ENCODE measurements at places on chromosomes 12 and 14.

DNA sequence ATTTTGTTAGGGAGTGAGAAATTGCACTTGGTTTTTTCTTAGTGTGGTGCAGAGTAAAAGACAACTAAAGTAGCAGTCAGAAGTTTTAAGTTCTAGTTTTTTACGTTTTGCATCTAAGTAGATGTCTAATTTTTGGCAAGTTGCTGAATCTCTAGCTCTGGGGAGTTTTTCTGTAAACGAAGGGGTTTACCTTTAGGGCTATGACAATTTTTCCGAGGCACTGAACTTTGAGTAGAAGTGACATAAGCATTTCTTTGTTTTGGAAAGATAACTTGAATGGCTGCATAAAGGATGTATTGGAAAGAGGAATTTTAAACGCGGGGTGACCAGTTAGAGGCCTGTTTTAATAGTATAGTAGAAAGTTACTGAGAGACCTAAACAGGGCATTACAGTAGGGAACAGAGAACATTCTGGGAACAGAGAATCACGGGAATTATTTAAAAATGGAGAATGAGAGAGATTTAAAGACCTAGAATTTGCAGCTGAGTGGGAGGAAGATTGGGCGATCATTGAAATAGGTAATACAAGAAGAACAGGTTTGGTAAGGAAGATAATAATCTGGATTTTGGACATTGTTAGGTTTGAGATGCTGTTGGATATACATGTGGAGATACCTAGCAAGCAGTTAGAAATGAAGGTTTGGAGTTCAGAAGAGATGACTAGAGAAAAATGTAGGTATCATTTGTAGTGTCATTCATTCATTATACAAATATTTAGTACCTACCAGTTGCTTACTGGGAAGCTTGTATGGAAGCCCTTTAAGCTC, 1.2 kb downstream of the ZNF410 start:
- no peak for DNase-seq

DNA sequence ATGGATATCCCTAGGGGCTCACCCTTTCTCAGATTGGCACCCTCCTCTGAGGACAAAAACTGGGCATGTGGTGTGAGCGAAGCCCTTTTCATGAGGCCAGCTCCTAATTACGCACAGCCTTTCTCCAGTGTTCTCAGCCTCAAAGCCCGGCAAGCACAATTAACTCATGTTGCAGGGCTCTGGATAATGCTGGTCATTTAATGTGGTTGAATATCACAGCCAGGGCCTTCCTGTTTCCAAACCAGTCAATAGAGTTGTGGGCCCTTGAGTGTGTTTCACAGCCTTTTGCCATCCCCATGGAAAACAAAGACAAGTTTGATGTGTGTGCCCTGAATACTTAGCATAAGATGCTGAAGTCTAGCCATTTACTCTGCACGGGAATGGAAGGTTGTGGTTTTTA, 114.2 kb upstream of the ARHGAP5 start:
- no peak for DNase-seq

DNA sequence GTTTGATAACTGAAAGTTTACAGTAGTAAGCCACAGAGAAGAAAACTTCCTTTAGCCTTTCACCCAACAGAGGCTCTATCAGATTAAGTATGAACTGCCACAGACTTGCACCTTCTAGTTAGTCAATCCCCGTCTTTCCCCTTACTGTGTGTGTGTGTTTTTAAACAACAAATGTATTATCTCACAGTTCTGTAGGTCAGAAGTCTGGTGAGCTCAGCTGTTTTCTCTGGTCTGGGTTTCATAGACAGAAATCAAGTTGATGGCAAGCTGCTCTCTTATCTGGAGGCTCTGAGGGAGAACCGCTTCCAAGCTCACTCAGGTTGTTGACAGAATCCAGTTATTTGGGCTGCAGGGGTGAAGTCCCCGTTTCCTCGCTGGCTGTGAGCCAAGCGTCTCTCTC, 320.5 kb downstream of the PRKD1 start:
- DNase-seq = no peak

DNA sequence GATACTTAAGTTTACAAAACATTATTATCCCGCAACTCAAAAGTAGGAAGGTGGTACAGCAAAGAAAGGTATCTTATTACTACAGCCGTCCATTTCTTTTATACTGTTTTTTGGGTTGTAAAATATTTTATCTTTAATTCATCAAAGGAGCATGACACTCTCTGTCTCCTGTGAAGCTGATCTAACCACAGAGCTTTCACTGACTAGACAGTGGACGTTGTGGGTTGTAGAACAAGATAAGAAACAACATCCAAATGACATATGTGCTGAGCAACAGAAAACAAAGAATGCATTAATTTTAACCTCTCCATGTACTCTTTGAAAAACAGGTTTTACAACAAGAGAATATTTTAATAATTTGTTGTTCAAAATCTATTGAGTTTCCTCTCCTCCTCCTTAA, 195.9 kb upstream of the FBXO33 start:
- DNase-seq = no peak

GRCh38 chr14:98901511-98902205, 370.3 kb downstream of the BCL11B start:
- no peak for DNase-seq

DNA sequence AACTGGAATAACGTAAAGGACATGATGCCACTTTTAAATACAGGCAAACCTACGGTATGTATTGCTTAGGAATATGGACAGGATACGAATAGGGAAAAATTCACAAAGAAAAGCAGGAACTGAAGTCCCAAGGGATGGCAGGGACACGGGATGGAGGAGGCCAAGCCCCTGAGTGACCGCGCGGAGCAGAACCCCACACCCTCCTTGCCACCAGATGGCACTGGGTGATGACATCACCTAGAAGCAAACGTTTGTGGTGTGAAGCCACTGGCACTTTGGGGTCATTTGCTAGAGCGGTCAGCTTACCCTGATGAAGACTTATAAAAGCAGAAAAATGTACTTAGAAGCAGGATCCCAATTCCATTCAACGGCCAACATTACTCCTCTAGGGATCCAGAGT, 9.4 kb downstream of the DHX37 start:
- DNase-seq = no peak

- DNase-seq = no peak
These were observed 41.0 kb downstream of the BDKRB1 start for GRCh38 chr14:96297000-96297399.

DNA sequence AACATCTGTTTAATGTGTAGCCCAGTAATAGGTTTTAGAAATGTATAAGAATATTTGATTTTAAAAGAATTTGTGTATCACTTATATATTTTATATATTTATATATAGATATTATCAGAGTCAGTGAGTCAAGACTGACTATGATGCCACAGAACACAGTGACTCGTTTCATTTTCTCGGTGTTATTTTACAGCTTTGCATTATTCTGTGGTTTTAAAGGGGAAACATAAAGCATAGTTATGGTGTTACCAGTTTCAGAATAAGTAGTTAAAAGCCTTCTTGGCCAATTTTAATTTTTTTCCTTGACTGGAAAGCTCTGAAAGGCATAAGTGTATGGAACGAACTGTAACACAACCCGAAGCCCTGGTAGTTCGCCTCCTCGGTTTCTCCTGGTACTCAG, 91.0 kb downstream of the GRIP1 start:
- DNase-seq = no peak

DNA sequence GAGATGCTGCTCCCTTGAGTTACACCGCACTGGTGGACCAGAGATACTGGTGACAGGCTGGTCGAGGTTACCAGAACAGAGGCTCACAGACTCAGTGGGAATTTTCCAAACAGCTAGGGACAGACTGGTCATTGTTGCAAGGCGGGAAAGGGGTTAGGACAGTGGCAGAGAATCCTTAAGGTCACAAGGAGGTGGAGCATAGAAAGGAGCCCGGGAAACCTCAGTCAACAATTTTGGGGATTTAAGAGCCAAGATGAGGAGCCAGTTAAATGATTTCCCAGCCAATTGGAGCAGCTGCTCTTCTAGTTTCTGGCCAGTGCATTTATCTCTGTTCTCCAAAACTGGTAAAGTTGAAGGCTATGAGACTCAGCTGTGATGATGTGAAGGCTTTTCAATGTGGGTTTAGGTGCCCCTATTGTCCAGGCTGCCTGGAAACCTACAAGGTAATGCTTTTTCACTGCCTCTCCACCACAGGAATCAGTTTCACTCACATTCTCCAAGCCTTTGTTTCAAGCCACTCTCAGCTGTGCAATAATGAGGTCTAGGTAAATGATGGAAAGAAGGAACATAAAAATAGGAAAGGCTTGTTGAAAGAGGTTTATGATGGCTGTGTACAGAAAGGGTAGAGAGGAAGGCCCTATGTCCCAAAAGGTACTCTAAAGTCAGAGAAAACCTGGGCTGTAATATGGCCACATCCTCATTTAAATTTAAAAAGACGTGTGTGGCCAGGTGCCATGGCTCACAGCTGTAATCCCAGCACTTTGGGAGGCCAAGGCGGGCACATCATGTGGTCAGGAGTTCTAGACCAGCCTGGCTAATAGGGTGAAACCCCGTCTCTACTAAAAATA, 7.0 kb upstream of the TNS2 start:
- no peak for DNase-seq

DNA sequence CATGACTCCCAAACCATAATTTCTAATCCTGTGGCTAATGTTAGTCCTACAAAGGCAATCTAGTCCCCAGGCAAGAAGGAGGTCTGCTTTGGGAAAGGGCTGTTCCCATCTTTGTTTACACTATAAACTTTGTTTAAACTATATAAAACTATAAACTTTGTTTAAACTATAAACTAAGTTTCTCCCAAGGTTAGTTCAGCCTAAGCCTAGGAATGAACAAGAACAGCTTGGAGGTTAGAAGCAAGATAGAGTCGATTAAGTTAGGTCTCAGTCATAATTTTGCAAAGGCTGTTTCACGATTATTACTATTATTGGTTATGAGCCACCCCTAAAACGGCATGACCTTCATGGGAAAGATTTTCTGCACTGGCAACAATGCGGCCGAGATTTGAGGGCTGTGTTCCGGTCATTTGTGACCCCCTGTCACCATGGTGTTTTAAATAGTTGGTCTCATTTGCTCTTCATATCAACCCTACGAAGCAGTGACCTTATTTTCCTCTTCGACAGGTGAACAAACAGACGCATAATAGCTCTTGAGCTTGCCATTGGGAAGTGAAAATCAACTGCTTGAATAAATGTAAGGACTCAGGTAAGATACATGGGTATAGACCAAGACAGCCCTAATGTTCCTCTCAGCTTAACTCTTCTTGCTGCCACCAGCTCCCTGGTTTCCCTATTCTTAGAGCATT, 322.6 kb upstream of the TMEM132C start:
- DNase-seq = no peak

DNA sequence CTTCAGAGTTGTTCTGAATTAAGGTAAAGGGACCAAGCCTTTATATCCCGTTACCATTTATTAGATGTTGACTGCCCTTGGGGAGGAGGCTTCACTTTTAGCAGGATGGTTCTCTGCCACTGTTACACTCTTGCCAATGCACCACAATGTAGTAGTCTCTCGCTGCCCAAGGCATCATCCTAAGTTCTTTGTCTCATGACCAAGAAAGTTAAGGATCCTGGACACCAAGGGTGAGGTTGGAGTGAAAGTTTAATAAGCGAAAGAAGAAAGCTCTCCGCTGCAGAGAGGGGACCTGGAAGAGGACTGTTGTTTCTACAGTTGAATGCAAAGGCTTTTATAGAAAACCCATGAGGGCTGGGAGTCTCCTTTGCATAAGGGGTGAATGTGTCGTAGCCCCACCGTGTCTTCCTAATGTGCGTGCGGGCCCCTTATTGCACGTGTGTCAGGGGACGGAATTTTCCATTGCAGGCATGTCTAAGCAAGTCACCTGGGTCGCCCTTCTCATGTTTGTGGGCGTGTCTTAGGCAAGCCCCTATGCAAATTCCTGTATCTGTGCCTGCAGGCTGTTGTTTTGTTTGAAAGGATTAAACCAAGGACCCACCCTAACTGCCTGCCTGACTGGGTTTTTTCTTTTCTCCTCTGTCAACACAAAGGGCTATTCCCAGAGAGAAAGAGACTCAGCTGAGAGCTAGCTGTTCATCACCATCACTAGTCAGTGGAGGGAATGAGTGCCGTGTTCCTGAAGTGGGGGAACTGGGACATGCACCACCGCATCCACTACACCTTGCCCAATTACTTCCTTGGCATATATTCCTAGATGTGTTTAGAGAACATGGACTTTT, 17.6 kb upstream of the RNASE1 start:
- no peak for DNase-seq

GRCh38 chr14:56170028-56170427, 51.8 kb downstream of the PELI2 start:
- no peak for DNase-seq

GRCh38 chr12:49585477-49586459, 17.8 kb upstream of the MCRS1 start:
- DNase-seq = no peak

GRCh38 chr14:38316922-38317321, 61.0 kb upstream of the CLEC14A start:
- no peak for DNase-seq

- DNase-seq = no peak
These were observed 13.8 kb downstream of the NOS1 start for GRCh38 chr12:117347588-117347987.

GRCh38 chr12:41962171-41962572, 182.5 kb downstream of the GXYLT1 start:
- no peak for DNase-seq
